Right cardiac atrium (tissue), 5 donors: ENCODE measurements at places on chromosomes 4 and X. TPM values are rescaled to one million over a fixed set of nuclear protein-coding genes. Genes with fewer than 3 reads are reported as not detected.
A peak's percentile ranks its signal among the peaks of the same experiment; 100 is the strongest.

- DNase-seq, result no peak
Measured at GRCh38 chrX:50617183-50617582, 146.6 kb upstream of the DGKK start.

- peak; percentile 85 for DNase-seq
Measured at GRCh38 chr4:13544606-13545393, 492 bp upstream of the NKX3-2 start.

- no peak for DNase-seq
Measured at GRCh38 chr4:27397886-27398285, 537.2 kb downstream of the STIM2 start.

- no peak for DNase-seq
Measured at GRCh38 chr4:8730681-8731080, 138.1 kb downstream of the CPZ start.

GRCh38 chr4:102036016-102036415 lies 245.5 kb downstream of the BANK1 start:
- DNase-seq, result no peak

DNA sequence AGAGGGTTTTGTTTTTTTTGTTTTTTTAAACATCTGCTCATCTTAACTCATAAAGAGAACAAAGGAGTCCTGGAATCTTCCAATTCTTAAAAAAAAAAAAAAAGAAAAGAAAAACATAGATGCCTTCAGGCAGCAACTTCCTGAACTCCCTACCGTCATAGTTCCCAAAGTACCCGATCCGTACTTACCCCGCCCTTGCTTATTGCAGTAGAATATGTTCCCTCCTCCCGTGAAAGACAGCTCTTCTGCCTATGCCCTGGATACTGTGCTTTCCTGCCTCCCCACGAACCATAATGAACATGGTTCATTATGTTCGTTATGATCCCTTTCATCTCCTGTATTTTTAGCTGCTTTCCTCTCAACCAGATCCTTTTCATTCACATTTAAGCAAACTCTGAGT lies 40.3 kb downstream of the KLHL5 start:
- DNase-seq, result no peak

GRCh38 chr4:127463883-127464282 lies 168.9 kb upstream of the INTU start:
- DNase-seq, result peak; percentile 26

DNA sequence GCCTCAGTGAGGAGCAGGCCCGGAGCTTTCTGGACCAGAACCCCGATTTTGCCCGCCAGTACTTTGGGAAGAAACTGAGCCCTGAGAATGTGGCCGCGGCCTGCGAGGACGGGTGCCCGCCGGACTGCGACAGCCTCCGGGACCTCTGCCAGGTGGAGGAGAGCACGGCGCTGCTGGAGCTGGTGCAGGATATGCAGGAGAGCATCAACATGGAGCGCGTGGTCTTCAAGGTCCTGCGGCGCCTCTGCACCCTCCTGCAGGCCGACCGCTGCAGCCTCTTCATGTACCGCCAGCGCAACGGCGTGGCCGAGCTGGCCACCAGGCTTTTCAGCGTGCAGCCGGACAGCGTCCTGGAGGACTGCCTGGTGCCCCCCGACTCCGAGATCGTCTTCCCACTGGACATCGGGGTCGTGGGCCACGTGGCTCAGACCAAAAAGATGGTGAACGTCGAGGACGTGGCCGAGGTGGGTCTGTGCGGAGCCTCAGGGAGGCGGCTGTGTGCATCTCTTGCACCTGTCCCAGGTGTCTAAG lies 323 bp downstream of the PDE6B start:
- no peak for DNase-seq

DNA sequence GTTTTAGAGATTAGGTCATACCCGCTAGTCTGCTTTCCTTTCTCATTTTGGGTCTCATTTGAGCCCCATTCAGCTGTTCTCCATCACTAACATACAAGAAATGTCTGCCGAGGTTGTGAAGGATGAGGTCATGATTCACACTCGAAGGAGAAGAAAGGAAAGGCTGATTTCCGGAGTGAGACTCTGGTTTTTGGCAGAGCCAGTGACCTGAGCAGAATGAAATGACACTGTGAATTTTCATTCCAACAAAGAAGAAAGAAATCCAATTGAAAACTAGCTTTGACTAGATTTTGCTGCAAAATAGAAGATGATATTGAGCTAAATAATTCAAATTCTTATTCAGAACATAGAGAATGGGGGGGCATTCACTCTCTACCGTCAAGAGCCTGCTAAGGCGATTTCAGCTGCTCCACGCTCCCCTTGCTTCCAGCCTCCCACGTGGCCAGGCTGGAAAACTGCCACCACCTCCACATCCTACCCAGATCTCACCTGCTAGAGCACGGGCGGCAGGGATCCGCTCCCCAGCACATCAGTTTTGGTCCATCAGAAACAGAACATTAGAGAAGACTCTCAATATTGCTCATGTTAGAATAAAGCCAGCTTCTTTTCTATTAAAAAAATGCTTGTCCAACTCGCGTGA lies 39.0 kb downstream of the F11 start:
- DNase-seq, result no peak

- DNase-seq, result no peak
Measured at GRCh38 chr4:143270256-143270838, 66.3 kb upstream of the GAB1 start.

- no peak for DNase-seq
Measured at GRCh38 chr4:161721947-161722346, 441.9 kb downstream of the FSTL5 start.

DNA sequence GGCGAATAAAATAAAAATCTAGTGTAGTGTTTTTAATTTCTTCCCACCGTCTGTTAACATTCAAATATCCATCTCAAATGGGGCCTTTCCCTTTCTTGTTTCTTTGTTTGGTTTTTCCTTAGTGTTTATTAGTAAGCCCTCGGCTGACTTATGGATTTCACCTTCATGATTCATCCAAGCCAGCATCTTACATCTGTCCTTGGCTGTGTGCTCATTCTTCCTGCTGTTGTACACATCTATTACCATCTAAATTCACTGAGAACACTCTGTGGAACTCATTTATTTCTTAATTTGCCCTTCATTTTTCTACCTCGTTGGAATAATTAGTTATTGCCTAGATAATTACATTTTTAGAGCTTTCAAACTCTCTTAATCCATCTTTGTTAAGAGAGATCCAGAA lies 84.9 kb downstream of the SPCS3 start:
- DNase-seq, result no peak

DNA sequence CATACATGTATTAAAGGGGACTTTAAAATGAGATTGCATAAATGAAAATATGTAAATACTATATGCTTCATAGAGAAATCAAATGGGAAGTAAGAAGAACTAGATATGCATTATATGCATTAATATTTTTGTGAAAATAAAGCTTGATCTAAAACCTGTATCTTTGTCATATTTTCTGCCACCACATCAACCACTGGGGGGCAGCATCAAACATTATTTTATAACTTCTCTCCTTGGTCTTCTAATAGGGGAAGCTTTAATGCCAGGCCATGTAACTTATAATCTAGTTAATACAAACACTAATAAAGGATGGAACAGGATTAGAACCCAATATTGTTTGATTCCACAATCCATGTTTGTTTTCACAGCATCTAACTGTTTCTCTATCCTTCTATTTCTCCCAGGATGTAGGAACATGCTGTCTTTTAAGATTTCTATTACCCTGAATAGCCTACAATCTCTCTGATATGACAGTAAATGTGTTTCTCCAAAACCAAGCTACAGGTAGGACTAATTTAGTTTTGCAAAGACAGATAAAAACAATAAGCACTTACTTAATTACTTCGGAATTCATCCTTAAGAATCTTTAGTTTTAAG lies 10.0 kb downstream of the QRFPR start:
- DNase-seq, result no peak

DNA sequence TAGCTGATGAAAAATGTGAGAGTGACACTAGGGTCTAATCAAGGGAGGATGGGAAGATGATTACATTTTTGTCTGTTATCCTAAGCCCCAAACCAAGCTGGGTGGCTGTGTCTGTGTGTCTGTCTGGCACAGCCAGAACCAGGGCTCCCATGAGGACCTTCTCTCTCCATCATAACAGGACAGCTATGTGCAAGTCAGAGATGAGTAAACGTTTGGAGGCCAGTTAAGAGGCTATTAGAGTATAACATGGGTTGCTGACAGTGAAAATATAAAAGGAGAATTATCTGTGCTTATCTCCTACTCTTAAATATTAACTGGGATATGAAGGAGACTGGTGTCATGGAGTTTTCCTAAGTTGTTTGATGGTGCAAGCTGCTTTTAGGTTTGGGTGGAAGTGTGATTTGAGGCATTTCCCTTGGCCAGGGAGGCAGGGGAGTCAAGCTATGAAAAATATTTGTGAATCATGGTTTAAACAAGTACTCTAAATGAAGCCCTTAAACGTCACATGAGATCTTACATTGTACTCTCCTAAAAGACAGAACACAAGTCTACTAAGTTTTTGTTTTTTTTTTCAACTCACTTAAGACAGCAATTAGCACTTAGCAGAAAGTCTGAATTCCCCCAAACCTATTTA lies 156.2 kb downstream of the ENOX2 start:
- no peak for DNase-seq

GRCh38 chrX:6961286-6962005 lies 186.1 kb upstream of the STS start:
- DNase-seq, result no peak

DNA sequence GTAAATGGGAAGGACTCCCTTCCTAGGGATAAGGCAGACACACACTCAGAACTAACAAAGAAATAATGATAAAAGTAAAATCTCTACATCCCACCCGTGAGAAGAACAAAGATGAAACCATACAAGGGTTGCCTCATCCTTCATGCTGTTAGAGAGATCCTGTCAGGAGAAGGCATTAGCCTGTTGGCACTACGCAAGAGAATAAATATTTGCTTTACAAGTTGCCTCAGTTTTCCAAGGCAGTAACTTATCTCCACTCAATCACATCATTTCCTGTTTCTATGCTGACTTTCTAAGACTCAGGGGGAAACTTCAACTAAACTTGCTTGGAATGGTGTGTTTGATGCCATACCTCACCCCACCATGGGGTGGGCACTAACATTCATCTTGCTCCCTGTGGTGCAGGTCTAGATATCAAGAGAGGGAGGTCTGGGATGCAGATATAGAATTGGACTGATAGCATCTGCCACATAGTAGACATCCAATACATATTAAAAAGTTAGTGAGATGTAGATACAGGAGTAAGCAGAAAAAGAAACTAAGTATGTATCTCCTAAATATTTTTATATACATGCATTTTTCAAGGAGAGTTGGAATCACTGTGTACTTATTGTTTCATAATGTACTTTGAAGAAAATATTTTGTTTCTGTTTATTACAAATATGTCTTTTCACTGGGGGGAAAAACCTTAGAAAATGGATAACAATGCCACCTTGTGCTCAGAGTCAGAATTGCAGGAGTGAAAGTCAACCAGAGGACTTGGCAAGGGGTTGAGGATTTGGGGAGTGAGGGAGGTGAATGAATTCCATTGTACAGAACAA lies 57.2 kb upstream of the BEX4 start:
- DNase-seq, result no peak

GRCh38 chr4:80007745-80008149 lies 65.3 kb downstream of the ANTXR2 start:
- no peak for DNase-seq

- no peak for DNase-seq
Measured at GRCh38 chr4:33323393-33323792, 2603.2 kb downstream of the PCDH7 start.

DNA sequence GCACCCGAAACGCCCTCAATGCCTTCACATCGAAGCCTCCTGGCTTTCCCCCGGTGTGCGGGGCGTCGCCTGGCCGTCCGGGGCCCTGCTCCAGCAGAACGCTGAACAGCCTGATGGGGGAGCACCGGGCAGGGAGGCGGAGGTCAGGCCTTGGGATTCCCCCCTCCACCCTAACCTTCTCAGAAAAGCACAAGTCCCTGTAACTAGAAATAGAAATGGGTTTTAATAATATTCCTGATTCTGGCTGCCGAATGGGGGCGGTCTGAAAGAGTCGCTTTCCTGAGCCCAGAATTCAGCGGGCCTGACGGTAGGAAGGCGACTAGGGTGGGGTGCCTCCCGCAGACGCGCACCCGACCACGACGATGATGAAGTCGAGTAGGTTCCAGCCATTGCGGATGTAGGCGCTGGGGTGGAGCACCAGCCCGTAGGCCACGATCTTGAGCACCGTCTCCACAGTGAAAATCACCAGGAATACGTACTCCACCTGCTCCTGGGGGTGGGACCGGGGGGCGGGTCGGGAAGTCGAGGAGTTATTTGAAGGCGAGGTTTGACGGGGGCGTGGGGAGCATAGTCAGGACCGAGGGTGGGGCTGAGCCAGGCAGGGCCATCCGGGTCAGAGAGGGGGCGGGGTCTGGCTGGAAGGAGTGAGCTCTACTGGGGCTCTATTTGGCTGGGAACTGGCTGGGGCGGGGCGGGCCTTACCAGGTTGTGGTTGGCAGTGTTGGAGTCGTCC lies 2.5 kb downstream of the CACNA1F start:
- peak; percentile 90 for DNase-seq

- no peak for DNase-seq
Measured at GRCh38 chr4:22077571-22077970, 129.0 kb upstream of the KCNIP4 start.

GRCh38 chrX:22944945-22945344 lies 54.8 kb upstream of the DDX53 start:
- DNase-seq, result no peak

- DNase-seq, result no peak
Measured at GRCh38 chrX:16191605-16192004, 24.3 kb downstream of the MAGEB17 start.

- no peak for DNase-seq
Measured at GRCh38 chr4:55330241-55330640, 15.8 kb upstream of the SRD5A3 start.

- no peak for DNase-seq
Measured at GRCh38 chr4:85548116-85548515, 73.2 kb downstream of the ARHGAP24 start.

DNA sequence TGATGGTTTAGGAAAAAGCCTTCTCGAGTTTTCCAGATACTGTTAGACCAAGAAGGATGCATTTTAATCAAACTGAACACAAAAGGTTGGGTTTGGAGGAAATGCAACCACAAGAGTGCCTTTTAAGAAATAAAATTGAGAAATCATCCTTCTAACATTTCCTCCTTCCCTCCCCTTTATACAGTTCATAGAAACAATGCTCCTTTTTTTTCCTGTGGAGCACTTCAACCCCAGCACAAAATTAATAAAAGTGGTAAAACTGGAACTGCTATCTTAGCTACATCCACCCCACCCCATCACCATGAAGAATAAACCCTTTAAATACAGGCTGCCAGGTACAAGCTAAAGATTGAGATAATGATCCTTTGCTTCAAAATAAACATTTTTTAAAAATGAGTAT lies 211.1 kb downstream of the RELL1 start:
- DNase-seq, result no peak

DAPP1 gene
- total RNA-seq, result 1.4 TPM

SHROOM4 gene
- total RNA-seq, result 12.9 TPM

BMPR1B gene
- 1.4 TPM for total RNA-seq

CENPVL1 gene
- total RNA-seq, result not detected

PPP2R2C gene
- total RNA-seq, result 2.3 TPM

IRF2 gene
- 19.6 TPM for total RNA-seq

HTR2C gene
- not detected for total RNA-seq

SLC49A3 gene
- total RNA-seq, result 15.7 TPM

LEF1 gene
- total RNA-seq, result 0.62 TPM

CT45A2 gene
- not detected for total RNA-seq

FREM3 gene
- total RNA-seq, result not detected
